ENCODE measurements at places on chromosomes 4 and X.

DNA sequence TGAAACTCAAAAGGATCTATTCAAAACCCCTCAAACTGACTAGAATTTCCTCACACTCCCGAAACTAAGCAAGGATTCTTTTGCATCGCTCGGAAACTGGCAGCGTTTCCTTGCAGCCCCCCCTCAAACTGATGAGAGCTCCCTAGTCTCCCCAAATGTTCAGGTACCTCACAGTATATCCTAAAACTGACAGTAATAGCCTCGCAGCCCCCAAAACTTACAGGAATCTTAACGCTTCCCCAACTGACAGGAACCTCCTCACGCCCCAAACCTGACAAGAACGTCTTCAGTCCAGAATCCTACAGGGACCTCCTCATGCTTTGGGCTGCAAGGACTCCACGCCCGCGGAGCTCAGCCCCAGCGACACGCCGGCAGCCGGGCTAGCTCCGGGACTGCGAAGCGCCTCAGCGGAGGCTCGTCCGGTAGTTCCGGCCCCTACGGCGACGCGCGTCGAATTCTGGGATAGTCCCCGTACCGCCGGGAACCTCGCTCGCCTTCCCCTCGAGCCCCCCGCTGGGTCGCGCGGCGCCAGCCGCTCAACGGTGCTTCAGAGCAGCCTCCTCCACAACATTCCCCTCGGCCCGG is 640 bp downstream of the PHF8 start:
- peak; percentile 89 for DNase-seq

DNA sequence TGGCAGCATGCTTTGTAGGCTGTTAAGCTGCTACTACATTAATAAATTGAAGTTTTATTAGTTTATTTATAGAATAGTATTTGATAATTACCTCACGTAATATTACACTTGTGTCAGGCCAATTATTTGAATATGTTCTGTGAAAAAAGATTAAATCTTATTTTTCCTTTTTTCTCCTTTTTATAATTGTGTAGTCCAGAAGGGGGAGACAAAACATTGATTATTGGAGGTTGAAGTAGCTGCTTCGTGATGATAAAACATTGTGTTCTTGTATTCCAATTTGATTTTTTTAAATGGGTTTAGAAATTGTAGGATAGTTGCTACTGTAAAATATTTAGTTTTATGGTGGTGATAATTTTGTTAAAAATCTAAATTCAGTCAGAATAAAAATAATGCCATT is 85.7 kb downstream of the DIAPH2 start:
- no peak for DNase-seq

DNA sequence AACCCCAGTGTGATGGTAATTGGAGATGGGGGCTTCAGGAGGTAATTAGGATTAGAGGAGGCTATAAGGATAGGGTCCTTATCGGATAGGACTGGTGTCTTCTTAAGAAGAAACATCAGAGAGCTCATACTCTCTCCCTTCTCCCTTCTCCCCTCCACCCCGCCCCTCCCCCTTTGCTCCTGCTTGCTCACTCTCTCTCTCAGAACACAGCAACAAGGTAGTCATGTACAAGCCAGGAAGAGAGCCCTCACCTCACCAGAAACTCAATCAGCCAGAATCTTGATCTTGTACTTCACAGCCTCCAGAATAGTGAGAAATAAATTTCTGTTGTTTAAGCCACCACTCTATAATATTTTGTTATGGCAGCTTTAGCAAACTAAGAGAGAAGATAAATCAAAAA is 4.5 kb downstream of the DDX60L start:
- DNase-seq = no peak

DNA sequence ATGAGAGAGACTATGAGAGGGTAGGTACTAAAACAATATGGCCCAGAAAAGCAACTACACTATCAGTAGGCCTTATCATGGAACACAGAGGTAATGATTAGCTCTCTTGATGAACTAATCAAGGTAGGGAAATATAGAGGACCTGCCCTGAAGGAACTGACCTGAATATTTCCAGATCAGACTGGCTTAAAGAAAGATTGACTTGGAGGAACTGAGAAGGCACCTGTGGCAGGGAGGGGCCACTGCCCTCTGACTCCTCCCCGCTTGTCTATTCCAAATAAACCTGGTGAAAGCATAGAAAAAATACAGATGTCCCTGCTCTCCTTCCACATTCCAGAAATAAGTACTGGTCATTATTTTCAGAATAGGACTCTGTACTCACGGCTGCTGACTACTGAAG is 5.5 kb downstream of the RPS6KA6 start:
- DNase-seq = no peak

DNA sequence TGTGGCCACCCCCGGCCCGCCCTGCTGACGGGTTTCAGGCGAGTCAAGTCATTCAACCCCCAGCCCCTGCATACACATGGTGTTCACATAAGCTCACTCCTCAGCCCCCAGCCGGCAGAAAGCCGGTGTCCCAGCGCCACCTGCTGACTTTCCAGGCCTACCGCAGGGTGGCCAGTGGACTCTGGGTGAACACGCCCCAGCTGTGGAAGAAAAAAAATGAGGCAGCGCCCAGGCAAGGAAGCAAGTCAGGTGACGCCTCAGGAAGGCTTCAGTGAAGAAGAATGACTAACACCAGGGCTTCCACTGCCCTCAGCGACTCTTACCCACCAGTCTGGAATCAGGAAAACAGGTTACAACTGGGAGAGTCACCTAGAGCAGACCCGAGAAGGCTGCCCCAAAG is 15.8 kb downstream of the BCAP31 start:
- DNase-seq = peak; percentile 81

- DNase-seq = no peak
Measured at GRCh38 chrX:70088751-70089150, 26.5 kb downstream of the OTUD6A start.

- peak; percentile 47 for DNase-seq
Measured at GRCh38 chrX:119870626-119871131, 854 bp downstream of the RNF113A start.

DNA sequence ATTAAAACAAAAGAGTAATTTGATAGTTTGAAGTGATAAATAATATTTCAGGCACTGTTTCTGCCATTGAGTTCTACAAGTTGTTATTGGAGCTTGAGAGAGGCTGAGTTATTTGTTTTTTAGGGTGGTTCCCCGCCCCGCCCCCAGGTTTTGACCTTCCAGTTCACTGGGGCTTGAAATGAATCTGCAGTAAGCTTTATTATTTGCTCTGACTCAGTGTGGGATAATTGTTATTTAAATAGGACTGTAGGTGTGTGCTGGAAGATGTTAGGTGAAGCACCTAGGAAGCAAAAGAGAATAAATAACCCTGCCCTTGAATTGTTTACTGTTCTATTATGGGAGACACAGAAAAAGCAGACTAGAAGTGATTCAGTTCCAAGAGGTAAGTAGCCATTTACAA is 81.2 kb upstream of the KCNIP4 start:
- no peak for DNase-seq

Data from upper lobe of left lung (tissue), 6 donors.